Omental fat pad (tissue), 4 donors: ENCODE measurements at places on chromosomes 6 and 20.
A peak's percentile ranks its signal among the peaks of the same experiment; 100 is the strongest.

- no peak for DNase-seq
Measured at GRCh38 chr20:45497971-45498494, 17.4 kb downstream of the SPINT3 start.

DNA sequence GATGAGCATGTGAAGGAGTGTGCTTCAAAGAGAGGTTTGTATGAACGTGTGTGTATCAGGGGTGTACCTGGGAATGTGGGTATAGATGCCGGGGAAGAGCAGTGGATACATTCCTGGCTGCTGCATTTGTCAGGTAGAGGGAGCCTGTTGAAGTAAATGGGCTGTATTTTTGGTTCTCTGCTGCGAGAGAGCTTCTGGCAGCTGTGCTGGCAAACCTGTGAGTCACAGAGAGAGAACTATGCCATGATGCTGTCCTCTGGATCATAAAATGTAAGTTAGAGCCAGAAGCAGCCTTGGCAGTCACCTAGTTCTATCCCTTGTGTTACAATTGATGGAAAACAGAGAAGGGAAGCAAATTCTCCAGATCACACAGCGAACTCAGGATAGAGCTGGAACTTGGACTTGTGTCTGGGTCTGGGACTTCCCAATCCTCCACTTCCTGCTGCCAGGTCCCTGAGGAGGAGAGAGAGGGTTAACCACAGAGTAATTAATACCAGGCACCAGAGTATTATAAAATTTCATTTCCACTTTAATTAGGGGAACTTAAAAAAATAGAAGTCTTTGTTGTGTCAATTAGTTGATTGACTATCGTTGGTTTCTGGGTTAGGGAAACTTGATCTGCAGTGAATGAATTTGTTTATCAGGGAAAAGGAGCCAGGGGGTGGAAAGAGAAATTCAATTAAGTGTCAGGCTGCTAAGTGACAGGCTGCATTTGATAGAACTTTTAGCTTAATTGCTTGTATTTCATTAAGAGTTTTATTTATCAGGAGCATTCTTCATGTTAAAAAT is 41.1 kb upstream of the GTSF1L start:
- DNase-seq, result no peak

DNA sequence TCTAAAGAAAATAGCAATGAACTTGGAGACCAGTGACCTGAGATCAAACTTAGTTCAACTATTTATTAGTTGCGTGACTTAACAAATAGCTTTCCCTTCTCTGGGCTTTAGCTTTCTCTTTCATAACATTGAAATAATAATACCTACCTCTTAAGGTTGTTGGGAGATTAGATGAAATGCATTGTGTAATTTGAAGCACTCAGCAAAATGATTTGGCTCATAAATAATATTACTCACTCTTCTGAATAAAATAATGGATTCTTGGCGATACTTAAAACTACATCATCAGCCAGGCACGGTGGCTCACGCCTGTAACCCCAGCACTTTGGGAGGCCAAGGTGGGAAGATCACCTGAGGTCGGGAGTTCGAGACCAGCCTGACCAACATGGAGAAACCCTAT is 556.2 kb upstream of the JARID2 start:
- no peak for DNase-seq

GRCh38 chr6:149454346-149454848 is 30.4 kb downstream of the ZC3H12D start:
- DNase-seq, result peak; percentile 45

DNA sequence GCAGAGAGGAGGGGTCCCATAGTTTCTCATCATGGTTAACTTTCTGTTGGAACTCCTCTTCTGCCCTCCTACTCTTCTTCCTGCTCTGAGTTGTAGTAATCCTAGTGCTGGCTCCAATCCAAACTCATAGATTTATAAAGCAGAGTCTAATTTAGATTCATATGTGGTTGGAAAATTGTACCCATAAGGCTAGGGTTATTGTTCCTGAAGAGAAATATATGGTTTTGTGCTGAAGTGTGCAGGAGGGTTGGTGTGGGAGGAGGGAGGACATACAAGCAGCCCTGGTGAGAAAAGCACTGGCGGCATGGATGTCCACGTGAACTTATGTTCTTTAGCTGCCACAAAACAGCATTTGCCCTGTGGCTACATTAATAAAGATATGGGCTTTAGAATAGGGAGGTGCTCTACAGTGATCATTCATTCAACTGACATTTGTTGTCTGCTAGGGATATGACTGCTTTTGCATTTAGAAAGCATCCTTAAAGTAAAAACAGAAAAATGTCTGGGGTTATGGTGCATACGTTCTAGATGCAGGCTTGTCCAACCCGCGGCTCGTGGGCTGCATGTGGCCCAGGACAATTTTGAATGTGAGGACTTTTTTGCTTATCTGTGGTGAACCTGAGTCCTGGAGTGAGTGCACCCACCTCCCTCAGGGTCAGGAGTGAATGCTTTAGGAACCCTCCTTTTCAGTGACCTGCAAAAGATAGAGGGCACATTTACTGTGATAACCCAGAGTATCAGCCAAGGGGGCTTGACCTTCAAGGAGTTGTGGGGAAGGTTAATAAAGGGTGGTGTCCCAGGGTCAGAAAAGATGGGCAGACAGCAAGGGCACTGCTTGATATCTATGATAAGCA is 4.1 kb downstream of the HLA-A start:
- no peak for DNase-seq

DNA sequence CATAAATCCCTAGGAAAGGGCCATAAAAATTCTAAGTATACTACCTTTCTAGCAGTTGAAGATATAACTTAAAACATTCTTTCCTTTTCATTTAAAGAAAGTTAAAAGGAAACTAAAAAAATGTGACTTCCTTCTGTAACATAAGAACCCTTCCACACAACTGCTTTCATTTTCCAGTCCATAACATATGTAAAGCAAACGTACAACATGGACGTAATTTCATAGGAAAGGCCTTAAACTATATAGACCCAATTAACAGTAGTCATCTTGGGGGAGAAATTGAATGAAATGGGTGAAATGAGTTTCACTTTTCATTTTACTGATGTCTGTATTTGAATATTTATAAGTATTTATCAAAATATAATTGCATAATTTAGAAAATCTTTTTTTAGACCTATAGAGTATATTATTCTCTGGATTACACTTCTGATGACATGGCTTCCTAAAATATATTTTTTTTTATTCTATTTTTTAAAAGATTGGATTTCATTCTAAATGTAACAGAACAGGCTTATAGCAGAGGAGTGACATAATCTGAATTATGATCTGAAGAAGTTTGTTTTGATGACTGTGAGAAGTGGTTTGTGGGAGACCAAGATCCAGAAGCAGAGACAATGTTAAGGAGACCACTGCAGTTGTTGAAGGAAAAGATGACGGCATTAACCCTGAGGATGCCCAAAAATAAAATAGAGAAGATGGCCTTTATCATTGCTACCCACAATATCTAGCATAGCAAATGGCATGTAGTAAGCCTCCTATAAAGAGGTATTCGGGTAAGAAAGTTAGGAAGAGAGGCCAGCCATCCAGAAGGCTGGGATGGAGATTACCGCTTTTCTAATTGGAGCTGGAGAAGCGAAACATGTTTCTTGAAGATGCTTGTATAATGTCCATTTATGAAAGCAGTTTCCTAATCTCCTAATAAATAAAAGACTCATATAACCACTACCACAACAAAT is 260.4 kb downstream of the PTPRK start:
- no peak for DNase-seq

DNA sequence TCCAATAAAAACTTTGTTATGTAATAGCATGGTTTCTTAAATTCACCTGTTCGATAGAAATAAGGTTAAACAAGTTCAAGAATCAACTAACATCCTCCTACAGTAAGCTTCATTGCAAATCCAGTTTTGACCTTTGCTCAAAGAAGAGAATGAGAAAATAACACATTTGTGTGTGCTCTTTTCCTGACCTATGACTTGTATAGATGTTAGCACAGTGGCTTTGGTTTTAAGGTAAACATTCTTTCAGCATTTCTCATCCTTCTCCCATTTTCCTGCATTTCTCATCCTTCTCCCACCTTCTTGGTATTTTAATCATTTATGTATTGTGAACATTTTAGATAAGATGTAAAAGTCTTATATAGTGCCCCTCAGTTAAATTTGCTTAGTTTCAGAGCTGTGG is 73.9 kb downstream of the PLCB1 start:
- DNase-seq, result no peak

DNA sequence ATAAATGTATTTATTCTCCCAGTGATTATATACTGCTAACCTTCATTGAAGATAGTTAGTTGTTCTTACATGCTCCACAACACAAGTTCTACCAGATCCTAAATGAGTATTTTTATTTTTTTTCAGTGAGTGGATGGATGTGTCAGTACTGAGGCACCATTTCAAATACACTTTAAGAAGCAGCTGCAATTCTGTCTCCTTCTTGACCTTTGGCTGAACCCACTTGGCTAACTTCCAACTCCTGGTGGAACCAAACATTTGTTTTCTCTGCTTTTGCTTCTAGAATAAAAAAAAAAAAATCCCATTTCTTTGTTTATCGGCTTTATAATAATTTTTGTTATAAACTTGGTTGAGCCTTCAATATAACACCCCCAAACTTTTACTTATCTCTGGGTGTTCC is 458.3 kb upstream of the MAP3K7 start:
- DNase-seq, result no peak
